ENCODE measurements at places on chromosomes 3 and 15. TPM values are rescaled to one million over a fixed set of nuclear protein-coding genes. Genes with fewer than 3 reads are reported as not detected.

Gene FETUB
- not detected for total RNA-seq

Gene TMEM202
- not detected for total RNA-seq

Gene TRH
- not detected for total RNA-seq

Gene ZNF860
- total RNA-seq, result 0.04 TPM

GRCh38 chr15:96200357-96200967 lies 130.0 kb upstream of the NR2F2 start:
- no peak for DNase-seq

- peak; percentile 44 for DNase-seq
Observed at GRCh38 chr3:32973982-32974381, 22.5 kb downstream of the CCR4 start.

GRCh38 chr15:51403072-51403878 lies 61.8 kb downstream of the GLDN start:
- peak; percentile 28 for DNase-seq

DNA sequence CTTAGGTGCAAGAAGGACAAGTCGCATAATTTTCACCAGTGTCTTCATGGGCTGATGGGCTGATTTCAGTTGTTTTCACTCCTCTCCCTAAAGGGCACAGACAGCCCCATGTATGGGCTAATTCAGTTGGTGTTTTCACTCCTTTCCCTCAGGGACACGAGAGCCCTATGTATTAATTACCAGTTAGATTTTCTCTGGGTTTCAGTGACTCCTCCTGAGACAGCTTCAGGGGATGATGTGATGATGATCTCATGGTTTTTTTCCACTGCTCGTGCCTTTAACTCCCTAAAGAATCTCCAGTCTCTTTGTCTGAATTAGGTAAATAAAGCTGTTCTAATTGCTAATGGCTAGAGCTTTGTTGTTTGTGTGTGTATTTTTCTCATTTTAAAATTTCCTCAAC lies 9.9 kb downstream of the RAMAC start:
- no peak for DNase-seq

- no peak for DNase-seq
Observed at GRCh38 chr15:77901251-77901881, 176.1 kb downstream of the TBC1D2B start.

- no peak for DNase-seq
Observed at GRCh38 chr3:194384569-194385001, 14.5 kb downstream of the GP5 start.

DNA sequence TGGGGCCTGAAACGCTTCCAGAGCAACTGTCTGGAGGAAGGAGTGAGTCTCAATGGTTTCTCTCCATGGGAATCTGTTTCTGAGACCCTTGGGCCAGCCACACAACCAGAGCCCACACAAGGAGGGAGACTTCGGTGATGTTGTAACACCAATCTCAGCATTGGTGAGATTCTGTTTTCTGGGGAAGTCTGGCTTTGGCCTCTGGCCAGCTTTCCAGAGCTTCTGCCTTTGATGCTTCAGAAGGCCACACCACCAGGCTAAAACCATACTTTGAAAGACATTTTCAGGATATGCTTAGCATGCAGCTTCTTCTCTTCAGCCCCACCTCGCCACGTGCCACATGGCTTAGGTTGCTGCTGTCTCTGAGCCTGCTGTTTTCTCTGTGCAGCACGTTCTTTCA lies 3.6 kb upstream of the EEFSEC start:
- DNase-seq, result no peak

DNA sequence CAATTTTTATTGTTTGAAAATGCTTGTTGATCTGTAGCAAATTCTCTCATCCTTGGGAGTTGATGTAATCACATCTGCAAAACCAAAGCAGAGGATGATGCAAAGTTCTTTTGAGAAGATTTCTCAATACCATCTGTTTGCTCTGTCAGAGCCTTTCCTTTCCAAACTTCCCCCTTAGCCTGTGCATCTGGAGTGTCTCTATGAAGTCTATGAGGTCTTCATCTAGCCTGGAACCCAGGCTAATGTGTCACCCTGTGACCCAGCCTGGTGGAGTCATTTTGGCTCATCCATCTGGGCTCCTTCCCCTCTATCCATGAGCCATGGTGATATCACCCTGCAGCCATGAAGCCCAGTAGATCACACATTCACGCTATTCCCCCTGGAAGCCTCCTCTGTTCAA lies 123.2 kb upstream of the SLC7A14 start:
- DNase-seq, result no peak

- DNase-seq, result no peak
Observed at GRCh38 chr3:197545101-197545500, 10.7 kb downstream of the BDH1 start.

GRCh38 chr3:54563501-54564200 lies 364.2 kb downstream of the LRTM1 start:
- DNase-seq, result no peak

DNA sequence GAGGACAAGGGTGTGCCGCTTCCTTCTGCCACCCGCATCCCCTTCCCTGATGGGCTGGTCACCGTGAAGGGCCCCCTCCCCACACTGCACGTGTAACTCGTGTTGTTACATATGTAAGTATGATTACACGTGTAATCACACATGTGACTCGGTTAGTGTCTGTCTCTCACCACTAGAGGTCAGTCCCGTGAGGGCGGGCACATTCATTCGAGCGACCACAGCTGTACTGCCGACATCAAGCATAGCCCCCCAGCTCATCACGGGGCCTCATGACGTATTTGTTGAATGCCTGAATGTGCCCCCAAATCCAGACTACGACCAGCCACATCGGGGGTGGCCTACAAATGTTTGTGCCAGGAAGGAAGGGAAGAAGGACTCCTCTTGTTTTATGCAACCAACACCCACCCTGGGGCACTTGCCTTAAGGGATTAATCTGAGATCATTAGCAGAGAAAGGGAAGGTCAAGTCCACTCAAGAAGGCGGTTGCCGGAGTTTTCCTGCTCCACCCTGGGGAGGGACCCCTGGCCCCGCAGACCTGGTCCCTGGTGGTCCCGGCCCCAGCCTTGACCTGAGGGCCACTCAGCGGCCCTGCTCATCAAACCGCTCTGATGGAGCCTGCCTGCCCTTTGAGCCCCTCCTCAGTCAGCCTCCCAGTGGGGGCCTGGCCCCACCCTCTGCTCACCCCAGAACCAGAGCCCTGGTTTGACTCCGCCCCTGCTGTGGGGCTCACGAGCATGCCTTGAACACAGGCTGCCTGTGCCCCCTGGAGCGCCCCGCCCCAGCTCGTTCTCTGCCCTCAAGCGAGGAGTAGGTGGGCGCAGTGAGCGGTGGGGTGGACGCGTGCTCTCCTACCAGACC lies 52.8 kb downstream of the RGMA start:
- DNase-seq, result peak; percentile 42

GRCh38 chr3:171113716-171114115 lies 87.2 kb upstream of the SLC2A2 start:
- DNase-seq, result no peak

DNA sequence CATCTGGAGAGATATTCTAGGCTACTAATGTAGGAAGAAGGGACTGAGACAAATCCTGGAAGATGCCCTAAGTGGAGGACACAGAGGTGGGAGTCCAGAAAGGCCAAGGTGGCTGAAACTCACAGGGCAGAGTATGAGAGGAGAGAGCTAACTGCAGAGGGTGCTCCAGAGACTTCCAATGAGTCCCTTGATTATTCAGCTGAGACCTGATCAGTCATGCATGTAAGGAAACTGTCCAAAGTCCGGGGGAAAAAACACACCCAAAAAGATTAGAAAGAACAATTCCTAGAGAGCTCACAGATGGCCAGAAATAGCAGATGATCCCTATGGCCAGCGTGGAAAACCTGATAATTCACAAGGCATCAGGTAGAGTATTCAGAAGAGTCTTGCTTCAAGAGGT lies 18.7 kb upstream of the FOXP1 start:
- DNase-seq, result no peak

- peak; percentile 89 for DNase-seq
Observed at GRCh38 chr3:172520301-172520831, 2.9 kb downstream of the TNFSF10 start.

Data from H4 (cell line).